Activated naive CD4-positive, alpha-beta T cell treated with Interleukin-2 at 50 U/mL for 16 hours (primary cell): ENCODE measurements at places on chromosomes 1 and 21.
A peak's percentile ranks its signal among the peaks of the same experiment; 100 is the strongest.

GRCh38 chr1:245895455-245895959 lies 611.6 kb downstream of the SMYD3 start:
- no peak for DNase-seq

- DNase-seq: no peak
Measured at GRCh38 chr1:19979494-19979977, at the start of gene PLA2G2A. Gene PLA2G2A (minus strand): TSS chr1:19979618. CDS start chr1:19978773, 845 bp downstream.

- DNase-seq: no peak
Measured at GRCh38 chr1:230179249-230179648, 112.2 kb downstream of the GALNT2 start.

GRCh38 chr1:186513526-186513925 lies 52.6 kb upstream of the PDC start:
- DNase-seq: no peak

DNA sequence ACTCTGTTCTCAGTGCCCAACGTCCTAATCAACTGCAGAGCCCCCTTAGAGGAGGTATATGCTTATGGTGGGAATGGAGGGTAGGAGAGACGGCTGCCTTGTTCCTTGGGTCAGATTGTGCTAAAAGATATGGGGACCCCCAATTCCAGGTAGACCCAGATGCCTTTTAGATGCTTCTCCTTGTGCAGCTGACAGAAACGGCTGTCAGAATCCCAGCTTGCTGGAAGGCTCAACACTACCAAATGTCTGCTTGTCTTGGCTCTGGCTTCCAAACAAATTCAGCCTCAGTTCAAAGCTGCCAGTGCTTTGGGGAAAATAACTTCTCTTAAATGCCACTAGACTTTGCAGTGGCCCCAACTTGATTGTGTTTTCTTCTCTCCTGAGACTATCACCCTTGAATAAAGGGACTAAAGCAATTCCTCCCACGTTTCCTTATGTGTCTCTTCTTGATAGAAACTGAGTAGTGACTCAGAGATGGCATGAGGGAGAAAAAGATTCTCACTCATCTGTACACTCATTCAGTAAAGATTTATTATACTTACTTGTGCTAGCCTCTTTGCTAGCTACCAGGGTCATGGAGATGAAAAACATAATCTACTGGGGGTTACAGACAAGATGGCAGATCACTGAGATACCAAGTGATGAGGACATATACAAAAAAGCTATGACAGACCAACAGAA lies 3.4 kb upstream of the RNF19B start:
- no peak for DNase-seq

- no peak for DNase-seq
Measured at GRCh38 chr21:44918581-44919033, 2.1 kb downstream of the ITGB2 start.

- no peak for DNase-seq
Measured at GRCh38 chr21:15441992-15442391, 287.8 kb upstream of the USP25 start.

- no peak for DNase-seq
Measured at GRCh38 chr1:152622803-152623202, at the start of gene LCE3A. Gene LCE3A (minus strand): TSS chr1:152623103. CDS start chr1:152623103, 0 bp downstream.

- DNase-seq: no peak
Measured at GRCh38 chr1:43271186-43272118, 1.7 kb downstream of the TMEM125 start.

- no peak for DNase-seq
Measured at GRCh38 chr1:53638360-53639035, 100.5 kb downstream of the GLIS1 start.

DNA sequence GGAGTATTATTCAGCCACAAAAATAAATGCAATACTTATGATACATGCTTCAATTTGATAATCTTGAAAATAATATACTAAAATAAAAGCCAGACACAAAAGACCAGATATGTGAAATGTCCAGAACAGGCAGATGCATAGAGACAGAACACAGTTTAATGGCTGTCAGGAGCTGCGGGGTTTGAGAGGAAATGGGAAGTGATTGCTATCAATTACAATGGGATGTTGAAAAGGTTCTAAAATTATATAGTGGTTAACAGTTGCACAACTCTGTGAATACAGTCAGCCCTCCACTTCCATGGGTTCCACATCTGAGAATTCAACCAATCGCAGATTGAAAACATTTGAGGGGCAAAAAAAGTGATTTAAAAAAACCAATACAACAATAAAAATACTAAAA lies 54.0 kb downstream of the LTN1 start:
- DNase-seq: no peak

GRCh38 chr1:187477103-187477502 lies 648.4 kb downstream of the PLA2G4A start:
- no peak for DNase-seq

DNA sequence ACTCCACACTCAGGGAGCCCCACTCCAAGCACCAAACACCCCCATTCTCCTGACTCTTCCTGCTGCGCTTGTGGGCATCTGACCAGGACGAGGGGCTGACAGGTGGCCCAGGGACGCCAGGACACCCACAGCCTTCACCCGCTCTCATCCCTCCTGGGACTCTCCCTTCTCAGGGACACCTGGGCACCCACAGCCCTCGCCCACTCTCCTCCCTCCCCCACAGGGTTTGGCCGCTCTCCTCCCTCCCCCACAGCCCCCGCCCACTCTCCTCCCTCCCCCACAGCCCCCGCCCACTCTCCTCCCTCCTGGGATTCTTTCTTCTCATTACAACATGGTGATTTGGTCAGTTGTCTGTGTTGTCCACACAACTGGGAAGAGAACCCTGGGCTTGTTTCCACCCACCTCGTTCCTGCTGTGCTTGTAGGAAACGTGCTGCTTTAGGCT lies 43.4 kb downstream of the PRDM15 start:
- no peak for DNase-seq

- no peak for DNase-seq
Measured at GRCh38 chr1:89550995-89551394, 26.4 kb downstream of the LRRC8B start.

- no peak for DNase-seq
Measured at GRCh38 chr21:16713331-16714117, 799.3 kb upstream of the CXADR start.

DNA sequence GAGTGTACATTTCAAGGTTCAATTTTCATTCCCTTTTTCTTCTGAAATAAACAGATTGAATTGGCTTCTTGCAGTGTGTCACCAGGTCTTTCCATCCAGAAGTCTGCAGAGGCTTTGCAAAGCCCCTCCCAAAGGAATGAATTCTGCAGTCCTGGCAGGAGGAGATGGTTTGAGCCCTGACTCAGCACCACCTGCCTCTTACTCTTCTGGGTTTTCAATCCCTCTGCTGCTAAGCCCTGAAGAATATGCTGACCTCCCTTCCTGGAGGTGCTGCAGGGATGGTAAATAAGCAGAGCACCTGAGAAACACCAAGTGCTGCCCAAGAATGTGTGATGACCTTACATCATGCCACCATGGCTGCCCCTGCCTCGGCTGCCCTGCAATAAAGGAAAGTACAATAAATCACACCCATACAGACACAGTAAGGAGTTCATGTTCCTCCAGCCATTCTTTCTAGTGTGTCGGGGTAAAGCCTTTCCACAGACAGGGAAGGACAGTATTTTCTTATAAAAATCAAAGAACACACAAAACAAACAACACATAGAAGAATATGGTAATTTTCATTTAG lies 209.2 kb downstream of the ZNF326 start:
- no peak for DNase-seq

DNA sequence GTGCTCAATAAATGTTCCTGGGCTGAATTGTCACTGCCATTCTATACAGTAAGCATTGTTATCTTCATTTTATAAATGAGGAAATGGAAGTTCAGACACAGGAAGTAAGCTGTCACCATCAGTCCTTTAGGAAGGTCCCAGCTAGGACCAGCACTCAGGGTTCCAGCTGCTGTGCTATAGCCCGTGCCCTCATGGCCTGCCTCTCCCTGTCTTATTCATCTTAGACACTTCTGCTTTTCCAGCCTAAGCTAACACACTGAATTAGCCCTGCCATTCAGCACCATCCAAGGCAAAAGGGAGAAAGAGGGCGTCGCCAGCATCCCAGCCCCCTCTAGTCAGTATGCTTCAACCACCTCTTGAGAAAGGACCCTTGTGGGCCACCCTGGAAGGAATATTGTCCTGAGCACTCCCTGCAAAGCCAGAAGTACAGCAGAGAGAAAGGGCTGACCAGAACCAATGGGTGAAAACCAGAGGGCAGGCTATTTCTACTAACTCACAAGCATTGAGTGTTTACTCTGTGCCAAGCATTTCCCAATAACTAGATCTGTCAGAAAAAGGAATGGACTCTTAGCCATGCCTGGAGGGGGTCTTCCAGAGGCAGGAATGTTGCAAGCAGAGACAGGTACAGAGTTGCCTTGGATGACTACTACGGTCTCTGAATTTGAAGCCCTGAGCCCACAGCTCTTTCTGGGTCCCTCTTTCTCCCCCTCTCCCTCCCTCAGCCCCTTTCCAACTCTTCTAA lies 77.9 kb upstream of the NFIA start:
- DNase-seq: no peak

DNA sequence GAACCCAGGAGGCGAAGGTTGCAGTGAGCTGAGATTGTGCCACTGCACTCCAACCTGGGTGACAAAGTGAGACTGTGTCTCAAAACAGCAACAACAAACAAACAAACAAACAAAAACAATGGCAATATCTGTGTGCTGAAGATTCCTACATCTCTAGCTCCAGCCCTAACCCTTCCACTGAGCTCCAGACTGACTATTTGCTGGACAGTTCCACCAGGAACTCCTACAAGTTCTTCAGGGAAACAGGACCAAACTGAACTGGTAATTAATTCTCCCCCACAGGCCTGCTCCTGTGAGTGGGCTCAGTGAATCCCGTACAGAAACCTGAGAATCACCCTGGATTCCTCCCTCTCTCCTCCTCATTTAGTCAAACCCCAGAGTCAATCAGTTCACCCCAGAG lies 1.5 kb downstream of the SERPINC1 start:
- no peak for DNase-seq

- no peak for DNase-seq
Measured at GRCh38 chr1:18934205-18935000, 22.1 kb downstream of the IFFO2 start.

- DNase-seq: no peak
Measured at GRCh38 chr1:55007625-55008024, 8.9 kb downstream of the BSND start.

DNA sequence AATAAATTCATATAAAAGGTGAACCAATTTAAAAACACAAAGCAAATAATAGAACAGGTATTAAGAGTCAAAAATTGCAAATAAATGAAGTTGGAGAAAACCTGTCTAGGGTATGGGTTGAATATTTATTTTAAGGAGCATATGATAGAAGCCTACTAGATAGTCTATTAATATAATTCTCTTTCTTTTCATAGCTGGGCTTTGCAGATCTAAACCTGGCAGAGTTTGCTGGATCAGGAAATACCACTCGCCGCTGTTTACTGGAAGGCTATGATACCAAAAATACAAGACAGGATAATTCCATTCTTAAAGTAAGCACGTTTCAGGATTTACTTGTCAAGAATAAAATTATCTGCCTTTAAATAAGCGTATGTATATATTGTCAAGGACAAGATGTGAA lies 48.9 kb downstream of the HENMT1 start:
- DNase-seq: no peak

DNA sequence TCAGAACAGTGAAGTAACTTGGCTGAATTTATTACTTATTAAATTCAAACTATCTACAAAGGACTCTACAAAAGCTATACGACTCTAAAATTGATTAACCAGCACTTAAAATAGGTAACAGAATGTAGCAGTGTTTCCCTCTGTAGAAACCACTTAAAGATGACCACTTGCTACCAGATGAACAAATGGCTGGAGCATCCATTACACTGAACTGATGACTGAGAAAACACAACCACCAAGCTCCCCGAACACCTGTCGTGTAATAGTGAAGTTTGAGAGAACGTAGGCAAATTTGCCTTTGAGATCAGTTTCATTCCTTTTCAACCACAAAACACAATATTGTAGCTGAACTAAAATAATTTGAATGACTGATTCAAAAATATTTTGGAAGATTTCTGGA lies 226.7 kb downstream of the KCNT2 start:
- no peak for DNase-seq

DNA sequence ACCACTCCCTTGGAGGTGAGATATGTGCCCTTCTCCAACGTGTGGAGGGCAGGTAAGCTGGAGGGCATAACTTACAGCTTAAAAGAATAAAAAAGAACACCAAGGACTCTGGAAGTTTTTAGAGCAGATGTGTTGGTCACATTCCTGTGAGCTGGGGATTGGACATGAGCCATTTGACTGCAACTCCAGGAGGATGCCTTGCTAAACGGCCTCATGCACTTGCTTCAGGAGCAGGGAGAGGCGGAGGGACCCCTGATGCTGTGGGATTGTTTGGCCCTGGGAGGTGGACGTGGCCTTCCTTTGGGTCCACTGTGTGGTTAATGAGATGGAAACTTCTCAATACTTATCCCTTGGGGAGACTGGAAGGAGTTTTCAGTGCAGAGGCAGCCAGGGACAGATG lies 185.6 kb downstream of the RHOU start:
- no peak for DNase-seq

- no peak for DNase-seq
Measured at GRCh38 chr1:88877382-88877825, 14.0 kb downstream of the GTF2B start.

DNA sequence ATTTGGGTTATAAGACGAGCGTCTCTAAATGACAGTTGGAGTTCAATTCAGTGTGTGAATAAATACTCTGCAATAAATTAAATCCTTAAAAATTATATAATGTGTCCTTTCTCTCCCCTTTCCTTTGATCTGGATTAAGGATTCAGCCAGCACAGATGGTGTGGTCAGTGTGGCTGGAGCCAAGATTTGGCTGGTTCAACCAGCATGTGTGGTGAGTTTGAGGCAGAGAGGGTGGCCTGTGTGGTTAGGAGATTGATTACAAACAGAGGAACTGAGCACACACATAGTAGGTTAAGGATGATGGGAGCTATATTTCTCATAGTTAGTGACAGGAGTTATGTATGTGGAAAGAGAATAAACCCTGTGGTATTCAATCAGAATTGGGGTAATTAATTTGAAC lies 14.2 kb upstream of the AMIGO1 start:
- DNase-seq: no peak

DNA sequence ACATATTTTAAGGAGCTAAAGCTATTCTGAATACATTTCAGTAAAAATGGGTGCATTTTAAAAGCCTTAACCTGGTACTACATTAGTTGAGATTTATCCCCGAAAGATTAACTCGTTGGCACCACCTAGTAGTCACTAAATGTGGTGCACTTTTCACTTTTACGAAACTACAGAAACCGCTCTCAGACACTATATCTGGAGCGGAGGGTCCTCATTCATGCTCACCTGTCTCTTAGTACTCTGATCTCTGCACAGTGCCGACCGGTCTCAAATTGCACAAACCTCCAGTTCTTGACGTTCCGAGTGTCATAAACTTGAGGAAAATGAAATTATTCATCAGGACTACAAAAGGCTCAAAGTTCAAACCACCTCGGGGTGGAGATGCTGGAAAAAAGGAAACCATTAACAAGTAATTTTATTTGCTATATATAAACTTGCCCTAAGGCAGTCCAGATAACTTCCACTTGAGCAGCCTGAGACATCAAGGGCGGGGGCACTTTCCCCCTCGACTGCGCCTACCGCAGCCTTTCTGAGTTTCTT lies 722 bp downstream of the LZIC start:
- peak; percentile 11 for DNase-seq

- DNase-seq: no peak
Measured at GRCh38 chr1:30611741-30612309, 111.6 kb downstream of the MATN1 start.
